ENCODE measurements at places on chromosomes 3 and 15. TPM values are rescaled to one million over a fixed set of nuclear protein-coding genes. Genes with fewer than 3 reads are reported as not detected.
A peak's percentile ranks its signal among the peaks of the same experiment; 100 is the strongest.

GOLGA8S gene
- 33.9 TPM for total RNA-seq

PRSS50 gene
- 3.8 TPM for total RNA-seq

AHSG gene
- 1.6 TPM for total RNA-seq

TMEM87A gene
- total RNA-seq = 79.5 TPM

LRRC28 gene
- total RNA-seq = 100.0 TPM

MINDY4B gene
- not detected for total RNA-seq

EXD1 gene
- 42.9 TPM for total RNA-seq

PLA2G4E gene
- 0.31 TPM for total RNA-seq

GJD2 gene
- total RNA-seq = not detected

NCKIPSD gene
- total RNA-seq = 69.4 TPM

SPRED1 gene
- 12.9 TPM for total RNA-seq

HYAL1 gene
- 3.2 TPM for total RNA-seq

NCEH1 gene
- total RNA-seq = 3.2 TPM

ITIH4 gene
- total RNA-seq = 16.8 TPM

DNA sequence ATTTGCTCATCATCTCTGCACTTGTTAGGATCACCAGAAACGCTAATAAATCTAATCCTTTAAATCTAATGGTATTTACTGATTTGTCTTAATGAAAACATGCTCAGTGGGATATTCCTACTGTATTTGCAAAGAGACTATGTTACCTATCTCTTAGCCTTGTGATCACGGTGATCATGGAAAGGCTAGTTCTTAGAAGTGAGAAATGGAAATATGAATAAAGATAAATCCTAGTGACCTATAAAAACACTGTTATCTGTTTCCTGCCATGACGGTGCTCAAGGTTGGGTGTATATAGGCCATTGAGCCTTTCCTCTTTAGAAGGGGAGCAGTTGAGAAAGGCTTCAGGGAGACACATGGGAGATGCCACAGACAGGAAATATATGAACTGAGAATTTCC, 116.3 kb downstream of the THRB start:
- no peak for DNase-seq

GRCh38 chr3:38562467-38562925, 66.4 kb downstream of the EXOG start:
- no peak for DNase-seq

DNA sequence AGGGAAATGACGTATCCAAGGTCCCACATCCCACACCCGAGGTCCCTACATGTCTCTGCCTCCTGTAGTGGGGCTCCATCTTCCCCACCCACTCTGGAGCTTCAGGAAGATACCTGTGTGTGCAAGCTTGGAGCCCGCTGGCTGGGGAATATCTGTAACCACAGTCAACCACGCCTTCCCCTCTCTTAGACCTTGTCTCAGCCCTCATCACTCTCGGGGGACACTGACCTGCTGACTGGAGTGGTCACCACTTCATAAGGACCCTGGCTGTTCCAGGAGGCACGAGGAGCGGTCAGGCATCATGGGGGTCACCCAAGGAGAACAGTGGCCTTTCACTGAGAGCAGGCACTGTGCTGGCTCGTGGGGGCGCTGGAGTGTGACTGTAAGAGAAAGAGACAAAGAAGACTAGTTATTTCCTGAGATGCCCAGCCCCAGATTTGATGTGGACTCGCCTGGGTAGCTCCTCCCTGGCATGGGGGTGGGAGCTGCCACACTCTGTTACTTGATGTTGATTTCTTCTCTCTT, 48.6 kb downstream of the CTXND1 start:
- DNase-seq = no peak

- no peak for DNase-seq
These were observed 9.8 kb upstream of the RPP14 start for GRCh38 chr3:58296269-58296668.

DNA sequence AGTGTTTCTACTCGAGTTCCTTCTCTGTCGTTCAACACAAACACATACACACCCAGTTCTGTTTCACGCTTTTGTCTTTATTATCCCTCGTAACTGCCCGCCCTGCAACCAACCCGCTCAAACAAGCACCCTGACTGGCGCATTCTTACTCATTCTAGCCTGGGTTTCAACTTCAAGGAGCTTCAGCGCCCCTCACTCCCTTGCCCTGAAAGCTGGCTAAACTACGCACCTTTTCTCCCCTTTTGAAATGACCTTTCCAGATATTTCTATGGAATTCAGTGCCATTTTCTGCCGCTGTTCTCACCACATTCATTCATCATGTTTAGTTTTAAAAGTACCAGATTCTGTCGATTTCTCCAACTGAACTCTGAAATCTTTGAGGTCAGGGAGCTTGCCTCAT, 653 bp upstream of the MFSD1 start:
- DNase-seq = no peak

GRCh38 chr15:93001881-93002280, 87.1 kb downstream of the RGMA start:
- DNase-seq = no peak

DNA sequence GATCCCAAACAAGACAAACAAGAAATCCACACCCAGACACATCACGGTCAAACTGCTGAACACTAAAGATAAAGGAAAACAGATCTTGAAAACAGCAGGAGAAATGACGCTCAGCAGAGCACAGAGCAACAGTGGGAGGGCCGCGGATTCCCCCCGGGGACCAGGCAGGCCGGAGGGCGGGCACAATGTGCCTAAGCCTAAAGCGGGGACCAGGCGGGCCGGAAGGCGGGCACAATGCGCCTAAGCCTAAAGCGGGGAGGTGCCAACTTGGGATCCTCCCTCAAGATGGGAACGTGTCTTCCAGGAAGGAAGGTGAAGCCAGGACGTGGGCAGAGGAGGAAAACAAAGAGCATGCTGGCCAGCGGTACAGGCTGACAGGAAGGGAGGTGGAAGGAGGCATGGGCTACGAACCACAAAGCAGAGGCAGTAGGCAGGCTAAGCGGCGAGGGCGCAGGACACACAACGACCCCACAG, 31.1 kb downstream of the CYFIP1 start:
- peak; percentile 56 for DNase-seq

GRCh38 chr3:66322436-66322835, 101.6 kb downstream of the SLC25A26 start:
- DNase-seq = no peak

- no peak for DNase-seq
These were observed 11.4 kb upstream of the SLC6A6 start for GRCh38 chr3:14391033-14391432.

- DNase-seq = peak; percentile 67
These were observed 4.7 kb downstream of the LMAN1L start for GRCh38 chr15:74817370-74817737.

GRCh38 chr3:29914861-29915524, 634.1 kb downstream of the RBMS3 start:
- DNase-seq = no peak

DNA sequence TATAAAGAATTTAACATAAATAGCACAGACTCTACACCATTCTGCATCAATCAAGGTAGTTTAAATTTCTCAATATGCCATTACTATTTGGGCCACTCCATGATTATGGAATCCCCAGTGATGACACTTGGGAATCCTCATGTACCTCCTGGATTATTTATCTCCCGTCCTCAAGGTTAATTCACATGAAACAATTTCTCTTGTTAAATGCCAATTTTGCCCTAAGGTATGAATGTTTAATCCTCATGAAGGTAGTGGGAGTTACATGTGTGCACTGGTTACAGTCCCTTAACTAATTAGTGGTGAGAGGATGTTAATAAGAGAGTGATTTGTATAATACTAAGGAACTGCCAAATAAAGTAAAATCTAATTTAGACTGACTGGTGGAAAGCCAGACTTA, 372.3 kb upstream of the MDFIC2 start:
- no peak for DNase-seq

DNA sequence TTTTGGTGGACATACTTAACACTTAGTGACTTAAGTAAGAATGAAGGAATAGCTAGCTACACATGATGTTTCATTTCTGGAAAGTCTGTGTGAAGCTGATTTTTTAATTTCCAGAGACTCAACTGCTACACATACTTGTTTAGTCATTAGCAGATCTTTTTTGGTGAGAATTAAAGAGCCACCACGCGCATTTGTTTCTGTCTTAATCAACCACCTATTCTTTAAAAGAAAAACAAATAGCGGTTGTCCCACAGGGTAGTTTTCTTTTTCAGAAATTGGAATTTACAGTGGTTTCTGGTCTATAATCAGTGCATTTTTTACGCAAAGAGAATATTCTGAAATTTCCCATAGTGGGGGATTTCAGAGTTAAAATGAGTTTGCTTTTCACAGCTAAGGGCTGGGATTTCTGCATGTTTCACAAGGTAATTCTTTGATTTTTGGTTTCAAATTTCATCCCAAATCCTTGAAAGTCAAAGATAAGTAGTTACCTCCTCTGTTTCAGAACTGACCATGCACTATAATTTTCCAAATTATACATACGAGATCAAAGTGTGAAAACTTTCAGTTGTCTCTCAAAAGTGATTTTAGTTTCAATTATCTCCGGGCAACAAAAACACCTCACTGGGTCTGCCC, 631.0 kb upstream of the GRM7 start:
- no peak for DNase-seq

GRCh38 chr15:69032031-69032430, 17.5 kb downstream of the NOX5 start:
- no peak for DNase-seq

- no peak for DNase-seq
These were observed 14.9 kb downstream of the MINAR1 start for GRCh38 chr15:79447060-79447459.

- peak; percentile 30 for DNase-seq
These were observed 353.3 kb upstream of the SUCLG2 start for GRCh38 chr3:68007621-68008226.
